NCI-H460 (cell line): ENCODE measurements at places on chromosomes 1 and 21. TPM values are rescaled to one million over a fixed set of nuclear protein-coding genes. Genes with fewer than 3 reads are reported as not detected.

GBP6 gene
- not detected in 2 replicates for total RNA-seq

SDHC gene
- total RNA-seq: 67.9 and 70.4 TPM in 2 replicates

NBPF10 gene
- 0.72 and 0.77 TPM in 2 replicates for total RNA-seq

UBE2U gene
- not detected in 2 replicates for total RNA-seq

SORT1 gene
- 1.6 and 3.0 TPM in 2 replicates for total RNA-seq

TINAGL1 gene
- total RNA-seq: 0.27 TPM in 1 of 2 replicates, not detected in the other

OVAAL gene
- not detected in 2 replicates for total RNA-seq

SLC30A1 gene
- total RNA-seq: 33.2 and 35.3 TPM in 2 replicates

CLCC1 gene
- total RNA-seq: 22.7 and 23.0 TPM in 2 replicates

SGIP1 gene
- total RNA-seq: 2.2 and 3.7 TPM in 2 replicates

CATSPERE gene
- total RNA-seq: 0.09 TPM in 1 of 2 replicates, not detected in the other

RNU1-3 gene
- under 0.01 TPM in 2 replicates for total RNA-seq

OR2L2 gene
- not detected in 2 replicates for total RNA-seq

- DNase-seq: peak; percentile 13
These were observed 272.5 kb downstream of the RRAGC start for GRCh38 chr1:38586993-38587646.

- no peak for DNase-seq
These were observed 131.4 kb downstream of the MRPS6 start for GRCh38 chr21:34204481-34205439.

DNA sequence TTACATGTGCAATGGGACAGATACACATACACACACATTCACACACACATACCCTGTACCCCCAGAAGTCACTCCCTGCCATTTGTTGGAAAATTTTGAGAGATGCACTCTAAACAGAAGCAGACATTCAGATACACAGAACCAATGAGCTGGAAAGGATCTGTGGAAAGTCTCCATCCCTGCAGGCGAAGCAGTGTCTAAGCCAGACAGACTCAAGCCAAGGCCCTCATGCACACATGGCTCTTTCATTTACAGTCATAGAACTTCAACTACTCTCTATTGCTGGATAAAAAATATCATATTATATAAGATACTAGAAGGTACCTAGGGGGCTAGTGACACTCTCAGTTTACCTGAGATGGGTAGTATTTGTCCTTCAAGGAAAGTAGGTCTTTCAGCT lies 7.3 kb upstream of the SEC16B start:
- DNase-seq: no peak

- DNase-seq: no peak
These were observed 108.5 kb upstream of the LRRC7 start for GRCh38 chr1:69459244-69459643.

- DNase-seq: no peak
These were observed 25.6 kb downstream of the TOMM20 start for GRCh38 chr1:235102993-235103411.

GRCh38 chr1:157992833-157993146 lies 655 bp upstream of the KIRREL1 start:
- DNase-seq: no peak

GRCh38 chr1:170239445-170239844 lies 93.7 kb downstream of the NTMT2 start:
- no peak for DNase-seq

DNA sequence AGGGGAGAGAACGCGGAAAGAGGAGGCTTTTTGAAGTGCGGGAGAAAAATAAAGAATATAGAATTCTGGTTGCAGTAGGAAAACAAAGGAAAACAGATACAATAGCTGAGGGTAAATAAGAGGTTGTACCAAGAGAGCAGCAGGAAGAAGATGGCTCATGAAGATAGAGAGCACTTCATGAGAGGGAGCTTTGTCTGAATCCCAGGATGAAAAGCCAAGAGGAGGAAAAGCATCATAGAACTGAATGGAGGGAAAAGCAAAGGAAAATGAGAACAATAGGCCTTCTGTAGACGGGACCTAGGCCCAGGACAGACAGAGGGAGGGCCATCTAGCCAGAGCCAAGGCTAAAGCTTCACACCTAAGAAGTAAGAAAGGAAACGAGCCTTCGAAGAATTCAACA lies 49.5 kb downstream of the ATP6V1G3 start:
- no peak for DNase-seq

DNA sequence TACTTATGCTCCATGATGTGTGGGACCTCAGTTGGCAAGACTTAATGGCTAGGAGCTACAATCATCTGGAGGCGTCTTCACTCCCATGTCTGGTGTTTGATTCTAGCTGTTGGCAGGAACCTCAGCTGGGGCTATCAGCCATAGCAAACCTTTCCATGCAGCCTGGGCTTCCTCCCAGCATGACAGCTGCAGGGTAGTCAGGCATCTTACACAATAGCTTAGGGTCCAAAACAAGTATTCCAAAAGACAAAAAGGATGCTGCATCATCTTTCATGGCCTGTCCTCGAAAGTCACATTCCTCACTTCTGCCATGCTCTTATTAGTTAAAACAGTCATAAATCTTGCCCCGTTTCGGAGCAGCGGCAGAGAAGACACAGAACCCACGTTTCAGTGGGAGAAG lies 90.9 kb downstream of the LRRC8C start:
- DNase-seq: no peak

GRCh38 chr1:233470741-233471499 lies 143.0 kb upstream of the KCNK1 start:
- no peak for DNase-seq

GRCh38 chr1:193448682-193449461 lies 262.5 kb upstream of the B3GALT2 start:
- no peak for DNase-seq

DNA sequence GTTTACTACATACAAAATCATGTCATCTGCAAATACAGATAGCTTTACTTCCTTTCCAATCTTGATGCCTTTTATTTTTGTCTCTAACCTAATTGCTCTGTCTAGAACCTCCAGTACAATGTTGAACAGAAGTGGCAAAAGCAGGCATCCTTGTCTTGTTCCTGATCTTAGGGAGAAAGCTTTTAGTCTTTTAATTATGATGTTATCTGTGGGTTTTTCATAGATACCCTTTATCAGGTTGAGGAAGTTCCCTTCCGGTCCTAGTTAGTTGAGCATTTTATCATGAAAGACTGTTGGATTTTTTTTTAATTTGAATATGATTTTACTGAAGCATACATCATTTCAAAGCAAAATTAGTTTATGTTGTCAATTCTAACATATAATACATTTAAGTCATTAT lies 45.7 kb upstream of the DISC1 start:
- DNase-seq: no peak

GRCh38 chr1:230754796-230755195 lies 7.6 kb downstream of the CAPN9 start:
- peak; percentile 45 for DNase-seq

- DNase-seq: no peak
These were observed 594 bp downstream of the HDGF start for GRCh38 chr1:156750711-156751450.

DNA sequence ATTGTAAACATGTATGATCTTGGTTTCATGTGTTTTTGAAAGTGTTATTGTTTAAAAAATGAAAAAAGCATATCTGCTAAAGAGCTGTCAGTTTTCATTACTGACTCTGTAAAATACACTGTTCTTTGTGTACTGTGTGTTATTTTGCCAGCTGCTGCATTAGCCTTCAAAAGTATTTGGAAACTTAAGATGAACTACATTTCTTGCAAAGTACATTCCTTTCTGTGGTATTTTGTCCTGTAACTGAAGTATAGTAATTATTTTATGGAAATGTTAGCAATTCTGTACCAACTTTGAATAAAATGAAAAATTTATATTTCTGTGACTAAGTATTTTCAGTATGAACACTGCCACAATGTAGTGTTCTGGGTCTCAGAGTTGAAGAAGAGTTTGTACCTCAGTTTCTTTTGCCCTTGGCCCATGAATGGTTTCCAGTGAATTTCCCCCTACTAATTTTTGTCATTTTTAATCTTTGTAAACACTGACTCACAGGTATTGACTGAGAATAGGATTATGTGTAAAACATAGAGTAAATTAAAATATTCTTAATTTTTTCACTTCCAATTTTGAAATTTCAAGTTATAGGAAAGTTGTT lies 32.7 kb downstream of the MRPS6 start:
- no peak for DNase-seq

- DNase-seq: no peak
These were observed 125.3 kb upstream of the GREM2 start for GRCh38 chr1:240737298-240737697.

DNA sequence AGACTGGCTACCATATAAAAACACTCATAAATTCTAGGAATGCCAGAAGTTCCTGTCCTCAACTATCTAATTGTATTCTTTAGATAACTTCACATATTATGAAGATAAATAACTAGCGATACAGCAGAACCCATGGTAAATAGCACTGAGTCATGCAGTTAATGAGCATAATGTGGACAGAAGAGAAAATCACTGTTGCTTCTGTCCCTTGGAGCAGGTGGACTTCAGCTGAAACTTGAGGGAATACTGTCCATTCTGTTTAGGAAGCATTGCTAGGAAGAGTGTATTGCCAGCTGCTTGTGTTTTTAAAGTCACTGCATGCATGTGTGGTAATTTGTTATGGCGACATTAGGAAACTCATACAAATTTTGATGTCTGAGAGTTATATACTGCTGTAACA lies 854.4 kb downstream of the LTN1 start:
- no peak for DNase-seq

GRCh38 chr1:50742523-50742922 lies 217.5 kb downstream of the FAF1 start:
- DNase-seq: no peak

GRCh38 chr1:25809283-25809926 lies 9.4 kb downstream of the SELENON start:
- DNase-seq: no peak

GRCh38 chr21:35077975-35078374 lies 28.9 kb upstream of the RUNX1 start:
- DNase-seq: no peak

DNA sequence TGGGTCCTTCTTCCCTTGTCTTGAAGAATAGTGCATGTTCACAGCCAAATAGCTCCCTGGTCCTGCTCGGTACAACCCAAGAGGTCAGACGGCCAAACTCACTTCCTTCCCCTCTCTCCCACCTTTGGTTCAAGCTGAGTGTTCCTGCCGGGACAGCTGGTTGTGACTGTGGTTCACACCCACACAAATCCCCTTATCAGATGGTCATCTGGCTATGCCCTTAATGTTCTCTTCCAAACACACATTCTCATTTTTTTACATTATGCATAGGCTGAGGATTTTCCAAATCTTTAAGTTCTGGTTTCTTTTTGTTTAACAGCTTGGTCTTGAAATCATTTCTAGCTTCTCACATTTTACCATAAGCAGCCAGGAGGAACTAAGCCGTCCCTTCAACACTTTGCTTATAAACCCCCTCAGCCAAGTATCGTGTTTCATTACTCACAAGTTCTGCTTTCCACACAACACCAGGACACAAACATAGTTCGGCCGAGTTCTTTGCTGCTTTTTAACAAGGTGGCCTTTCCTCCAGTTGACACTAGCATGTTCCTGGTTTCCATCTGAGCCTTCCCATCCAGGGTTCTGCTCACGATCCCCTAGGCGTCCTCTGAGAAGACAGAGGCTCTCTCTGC lies 19.7 kb upstream of the TSPEAR start:
- DNase-seq: no peak

DNA sequence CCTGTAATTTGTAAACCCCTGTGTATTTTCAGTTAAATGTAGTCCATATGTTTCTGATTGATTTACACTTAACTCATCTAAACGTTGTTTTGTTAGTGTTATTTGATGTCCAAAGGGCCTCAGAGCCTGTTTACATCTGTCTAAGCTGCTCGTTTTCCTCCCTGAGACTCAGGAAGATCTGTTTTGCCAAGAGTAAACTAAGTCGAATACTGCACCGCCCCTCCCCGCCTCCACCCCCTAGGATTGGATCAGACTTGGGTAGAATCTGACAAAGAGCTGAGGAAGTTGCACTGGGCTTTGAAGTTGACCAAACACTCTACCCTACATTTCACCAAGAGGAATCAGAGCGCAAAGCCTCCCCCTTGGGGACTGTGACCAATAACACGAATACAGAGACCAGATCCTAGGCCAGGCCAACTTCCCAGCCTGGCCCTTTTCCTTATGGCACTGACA lies 206.9 kb upstream of the LMO4 start:
- no peak for DNase-seq

DNA sequence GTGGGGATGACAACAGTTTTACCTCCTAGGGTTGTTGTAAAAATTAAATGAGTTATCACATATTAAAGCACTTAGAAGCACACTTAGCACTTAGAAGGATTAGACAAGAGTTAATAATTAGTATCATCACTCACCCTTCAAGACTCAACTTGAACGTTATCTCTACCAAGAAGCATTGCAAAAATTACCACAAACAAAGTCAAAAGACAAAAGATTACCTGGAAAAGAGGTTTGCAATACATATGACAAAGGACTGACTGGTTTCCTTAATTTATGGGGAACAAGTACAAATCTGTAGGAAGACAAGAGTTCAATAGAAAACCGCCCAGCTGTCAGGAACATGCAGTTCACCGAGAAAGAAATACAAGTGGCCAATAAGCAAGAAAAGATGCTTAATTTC lies 93.3 kb upstream of the ATP1A1 start:
- no peak for DNase-seq

DNA sequence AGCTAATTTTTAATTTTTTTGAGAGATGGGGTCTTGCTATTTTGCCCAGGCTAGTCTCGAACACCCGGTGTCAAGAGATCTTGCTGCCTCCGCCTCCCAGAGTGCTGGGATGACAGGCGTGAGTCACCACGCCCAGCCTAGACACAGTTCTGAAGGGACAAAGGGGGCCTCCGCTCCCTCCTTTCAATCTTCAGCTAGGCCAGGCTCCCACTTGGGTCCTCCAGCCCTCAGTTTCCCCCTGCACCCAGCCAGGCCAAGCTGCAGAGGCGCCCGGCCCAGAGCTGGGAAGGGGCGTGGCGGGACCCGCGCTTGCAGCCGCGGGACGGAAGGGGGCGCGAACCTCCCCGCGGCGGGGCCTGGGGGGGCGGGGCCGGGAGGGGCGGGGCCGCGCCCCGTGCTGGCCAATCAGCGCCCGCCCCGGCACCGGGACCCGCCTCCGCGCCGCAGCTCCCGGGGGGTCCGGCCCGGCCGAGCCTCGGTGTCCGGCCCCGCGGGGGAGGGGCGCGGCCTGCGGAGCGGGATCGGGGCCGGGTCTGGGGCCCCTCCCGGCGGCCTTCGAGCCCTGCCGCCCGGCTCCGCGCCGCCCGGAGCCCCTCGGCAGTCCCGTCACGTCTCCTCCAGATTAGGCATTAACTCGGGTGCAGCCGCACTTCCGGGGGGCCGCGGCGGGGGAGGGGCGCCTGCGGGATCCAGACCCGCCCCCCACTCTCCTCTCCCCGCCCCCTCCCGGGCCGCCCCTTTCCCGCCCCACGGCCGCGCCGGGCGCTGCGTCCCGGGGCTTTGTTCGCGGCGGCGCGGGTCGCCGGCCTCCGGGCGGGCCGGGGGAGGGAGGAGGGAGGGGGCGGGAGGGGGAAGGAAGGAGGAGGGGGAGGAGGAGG lies 559 bp upstream of the AGRN start:
- DNase-seq: peak; percentile 71

- no peak for DNase-seq
These were observed 72.8 kb upstream of the KCNJ15 start for GRCh38 chr21:38183961-38184360.

DNA sequence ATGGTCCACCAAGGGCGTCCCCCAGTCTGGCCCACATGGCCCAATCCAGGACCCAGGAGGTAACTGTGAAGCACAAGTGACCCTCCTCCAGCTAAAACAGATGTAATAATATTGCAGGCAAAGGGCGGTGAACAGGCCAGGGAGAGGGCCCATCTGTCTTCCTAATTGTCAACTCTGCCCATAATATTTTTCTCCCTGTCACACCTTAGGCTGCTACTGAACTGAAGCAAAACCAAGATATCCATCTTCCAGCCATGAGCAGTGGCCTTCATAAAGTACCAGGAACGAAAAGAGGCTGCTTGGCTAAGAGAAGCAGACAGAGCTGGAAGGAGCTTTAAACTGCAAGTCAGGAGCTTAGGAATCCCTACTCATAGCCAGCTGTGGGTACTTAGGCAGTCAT lies 3.1 kb downstream of the KANK4 start:
- no peak for DNase-seq
